ENCODE measurements at places on chromosomes 5 and 9.

DNA sequence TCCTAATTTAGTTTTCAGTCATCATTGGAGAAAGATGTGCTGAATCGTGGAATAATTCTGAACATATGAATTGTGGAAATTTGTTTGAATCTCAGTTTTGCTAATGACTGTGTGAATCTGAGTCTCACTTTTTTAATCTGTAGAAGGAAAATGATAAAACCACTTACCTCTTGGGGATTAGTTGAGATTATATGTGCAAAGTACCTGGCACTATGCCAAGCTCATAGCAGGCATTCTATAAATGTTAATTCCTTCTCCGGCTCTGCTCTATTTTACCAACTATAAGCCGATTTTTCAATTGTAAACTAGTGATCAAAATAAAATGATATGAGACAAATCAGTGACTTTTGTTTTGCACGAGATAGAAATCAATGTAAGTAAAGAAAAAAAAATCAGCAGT lies 290.8 kb downstream of the TRPM3 start:
- DNase-seq: no peak

DNA sequence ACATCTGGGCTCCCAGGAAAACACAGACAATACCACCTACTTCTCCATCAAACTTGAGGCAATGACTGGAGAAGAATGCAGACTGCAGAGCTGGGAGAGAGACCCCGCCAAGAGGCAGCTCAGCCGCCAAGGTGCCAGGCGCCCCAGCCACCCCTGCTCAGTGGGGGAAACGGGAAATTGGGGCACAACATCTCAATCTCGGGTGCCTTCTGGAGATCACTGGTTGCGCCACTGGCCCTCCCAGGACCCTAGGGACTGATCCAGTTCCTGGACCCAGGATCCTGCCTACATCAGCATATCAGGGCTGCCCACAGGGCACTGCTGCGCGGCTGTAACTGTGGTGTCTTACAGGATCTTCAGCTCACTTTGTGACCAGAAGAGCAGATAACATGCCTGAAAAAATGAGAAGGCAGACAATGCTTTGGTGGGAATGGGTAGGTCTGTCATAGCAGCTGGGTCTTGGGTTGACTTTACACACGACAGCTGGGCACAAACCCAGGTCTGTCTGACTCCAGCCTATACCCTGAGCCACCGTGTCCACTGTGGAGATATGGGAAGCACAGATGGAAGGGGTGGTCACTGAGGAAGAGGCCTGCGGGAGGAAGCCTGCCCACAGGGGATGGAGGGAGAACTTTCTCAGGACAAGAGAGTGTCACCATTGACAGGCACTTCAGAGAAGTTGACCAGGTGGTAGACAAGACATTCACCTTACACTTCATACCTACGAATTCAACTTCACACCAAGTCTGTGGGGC lies 135.2 kb upstream of the RAPGEF1 start:
- DNase-seq: no peak

GRCh38 chr9:132457504-132458236 lies 47.7 kb downstream of the CFAP77 start:
- no peak for DNase-seq

GRCh38 chr9:79651251-79651795 lies 79.6 kb downstream of the TLE4 start:
- no peak for DNase-seq

DNA sequence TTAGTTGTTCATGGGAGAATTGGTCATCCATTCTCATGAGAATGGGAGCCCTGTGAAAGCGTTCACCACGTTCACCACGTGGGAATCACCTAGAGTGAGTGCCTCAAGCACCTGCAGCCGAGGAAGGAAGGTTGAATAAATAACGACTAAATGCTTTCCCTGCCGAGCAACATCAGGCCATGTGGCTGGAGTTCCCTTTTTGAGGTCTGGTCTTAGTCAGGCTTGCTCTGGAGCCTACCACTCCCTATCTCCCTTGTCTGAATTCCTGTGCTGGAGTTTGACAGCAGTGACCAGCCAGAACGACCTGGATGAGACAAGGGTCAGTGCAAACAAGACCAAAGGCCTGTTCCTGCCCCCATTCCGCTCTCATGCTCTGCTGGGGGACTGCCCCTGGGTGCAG lies 28.5 kb downstream of the KCNMB1 start:
- DNase-seq: no peak

DNA sequence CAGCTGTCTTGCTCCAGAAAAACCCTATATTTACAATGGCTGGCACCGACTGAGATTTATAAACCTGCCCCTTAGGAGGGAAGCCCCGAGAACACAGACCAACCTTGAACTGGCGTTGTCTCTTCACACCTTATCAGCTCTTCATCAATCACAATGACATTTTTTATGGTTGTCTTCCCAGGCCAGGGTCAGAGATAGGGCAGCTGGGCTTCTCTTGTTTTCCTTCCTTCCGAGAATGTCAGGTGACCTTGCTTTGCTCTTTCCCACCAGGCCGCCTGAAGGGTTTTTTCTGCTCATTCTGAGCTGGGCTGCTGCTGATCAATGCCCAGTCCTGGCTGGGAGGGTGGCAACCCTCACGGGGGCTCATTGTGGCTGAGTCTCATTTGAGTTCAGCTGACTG lies 619.1 kb downstream of the CCDC171 start:
- no peak for DNase-seq

Measured in activated CD8-positive, alpha-beta memory T cell treated with anti-CD3 and anti-CD28 coated beads for 1 hour (primary cell).